ENCODE measurements at places on chromosomes 6 and 20.

GRCh38 chr20:9903048-9903655 lies 64.3 kb upstream of the PAK5 start:
- no peak for DNase-seq

- no peak for DNase-seq
Measured at GRCh38 chr20:51108638-51109363, 85.9 kb upstream of the KCNG1 start.

DNA sequence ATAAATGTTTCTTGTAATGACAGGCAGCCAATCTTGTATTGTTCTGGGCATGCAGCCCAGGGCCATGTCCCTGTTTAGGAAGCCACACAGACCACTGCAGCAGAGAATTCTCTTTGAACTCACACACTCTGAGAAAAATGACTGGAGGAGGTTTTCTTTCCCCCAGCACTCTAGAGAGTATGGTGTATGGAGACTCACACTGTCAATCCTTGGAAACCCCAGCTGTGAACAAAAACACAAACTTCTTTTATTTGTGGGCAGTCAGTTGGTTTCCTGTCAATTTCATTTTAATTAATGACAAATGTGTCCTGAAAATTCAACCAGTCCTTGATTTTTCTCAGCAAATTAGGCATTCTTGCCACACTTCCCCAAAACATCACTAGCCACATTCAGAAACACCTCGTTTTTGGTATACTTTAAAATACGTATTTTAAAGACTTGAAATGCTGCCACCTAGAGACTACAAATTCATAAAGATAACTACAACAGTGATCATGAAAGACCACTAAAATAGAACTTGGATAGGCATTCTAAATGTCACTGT lies 52.9 kb upstream of the UFL1 start:
- DNase-seq, result no peak

- no peak for DNase-seq
Measured at GRCh38 chr6:168032005-168032760, 34.7 kb downstream of the KIF25 start.

- DNase-seq, result no peak
Measured at GRCh38 chr6:38067263-38067980, 247.9 kb downstream of the ZFAND3 start.

GRCh38 chr20:19677336-19677735 lies 80.7 kb upstream of the RIN2 start:
- DNase-seq, result no peak

DNA sequence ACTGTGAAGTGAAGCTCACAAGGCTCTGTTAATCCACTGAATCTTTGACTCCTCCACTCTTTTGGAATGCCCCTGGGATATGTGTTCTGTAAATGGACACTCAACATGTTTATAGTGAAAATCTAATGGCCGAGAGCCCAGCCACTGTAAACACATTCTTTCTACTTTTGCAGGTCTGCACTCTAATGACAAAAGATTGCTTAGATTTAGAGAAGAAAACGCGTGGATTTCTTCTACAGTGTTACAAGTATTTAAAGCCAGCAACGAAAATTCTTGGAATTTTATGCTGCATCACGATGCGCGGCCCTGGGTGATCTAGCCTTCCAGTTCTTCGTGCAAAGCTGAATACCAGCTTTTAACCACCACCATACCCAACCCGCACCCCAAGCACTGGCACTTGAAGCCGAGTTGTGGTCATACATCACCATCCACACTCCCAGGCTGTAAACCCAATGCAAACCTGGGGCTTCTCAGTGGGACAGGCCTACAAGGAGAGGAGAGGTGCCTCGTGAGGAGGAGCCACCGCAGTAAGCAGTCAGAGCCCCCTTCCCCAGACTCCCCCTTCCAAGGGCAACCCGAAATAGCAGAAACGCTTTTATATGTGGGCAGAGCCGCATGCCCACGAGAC lies 3.7 kb upstream of the FOXO3 start:
- no peak for DNase-seq

DNA sequence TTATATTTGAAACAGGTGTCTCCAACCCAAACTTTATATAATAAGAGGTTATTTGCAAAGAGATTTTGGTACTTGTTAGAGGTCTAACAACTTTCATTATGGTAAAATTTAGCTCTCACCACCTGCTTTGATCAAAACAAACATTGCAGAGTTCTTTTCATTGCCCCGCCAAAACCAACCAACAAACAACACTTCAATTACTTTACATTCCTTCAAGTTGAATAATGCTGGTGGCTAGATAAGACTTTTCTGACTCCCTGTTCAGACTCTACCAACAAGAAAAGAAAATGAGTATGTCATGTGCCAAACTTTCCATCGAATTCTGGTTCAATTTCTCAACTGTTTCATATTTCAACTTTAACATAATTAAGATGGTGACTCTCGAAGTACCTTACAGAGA lies 311.1 kb downstream of the ADGRG6 start:
- no peak for DNase-seq

- no peak for DNase-seq
Measured at GRCh38 chr20:45085289-45085688, 15.6 kb downstream of the KCNS1 start.

- DNase-seq, result no peak
Measured at GRCh38 chr20:37390891-37391525, 45.1 kb downstream of the SRC start.

DNA sequence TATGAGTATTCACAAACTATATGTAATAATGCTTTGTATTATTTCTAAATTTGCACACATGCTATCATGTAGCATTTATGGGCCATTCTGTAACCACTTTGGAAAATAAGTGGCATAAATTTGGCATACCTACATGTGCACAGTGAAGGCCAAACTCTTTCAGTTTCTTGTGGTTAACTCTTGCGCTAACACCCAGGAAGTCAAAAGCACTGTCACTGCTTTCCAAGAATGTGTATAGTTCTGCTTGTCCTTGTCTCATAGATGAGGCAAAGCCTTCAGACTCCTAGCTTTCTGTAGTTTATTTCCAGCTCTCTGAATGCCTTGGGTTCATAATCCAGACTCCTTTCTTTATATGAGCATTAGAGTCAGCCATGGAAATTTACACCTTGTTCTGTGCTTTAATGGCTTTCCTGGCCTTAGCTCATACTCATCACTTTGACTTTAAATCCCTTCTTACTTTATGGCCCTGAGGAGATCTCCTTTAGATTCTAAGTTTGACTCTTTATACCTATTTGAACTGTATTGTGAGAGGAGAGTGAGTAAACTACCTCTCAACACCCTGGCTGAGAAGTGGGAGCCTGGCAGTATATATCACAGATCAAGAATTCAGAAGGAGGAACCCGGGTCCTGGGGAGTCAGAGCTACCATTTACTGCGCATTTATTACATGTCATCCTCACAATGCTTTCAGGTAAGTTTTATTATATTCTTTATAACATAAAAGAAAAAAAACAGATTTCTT lies 949 bp upstream of the SLC17A3 start:
- no peak for DNase-seq

DNA sequence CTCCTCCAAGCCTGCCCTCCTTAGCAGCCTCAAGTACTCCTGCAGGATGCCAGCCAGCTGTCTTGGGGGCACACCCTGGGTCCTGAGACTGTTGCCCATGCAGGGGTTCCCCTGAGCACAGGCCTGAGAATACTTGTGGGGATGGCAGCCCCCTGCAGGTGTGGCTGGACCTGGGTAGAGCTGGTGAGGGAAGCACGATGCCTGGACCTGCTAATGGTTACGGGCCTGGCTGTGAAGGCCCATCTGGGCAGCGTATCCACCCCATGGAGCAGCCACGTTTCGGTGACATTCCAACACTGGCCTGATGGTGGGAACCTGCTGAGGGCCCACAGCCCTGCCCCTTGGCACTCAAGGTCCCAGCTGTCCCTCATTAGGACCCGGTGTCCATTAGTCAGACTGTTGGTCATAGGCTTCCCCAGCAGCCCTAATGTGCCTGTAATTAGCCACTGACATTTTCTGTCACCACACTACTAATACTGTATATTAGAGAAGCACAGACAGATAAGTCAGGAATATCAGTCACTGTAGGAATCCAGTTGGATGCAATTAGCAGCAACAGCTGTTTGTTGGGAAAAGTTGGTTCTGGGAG lies 20.3 kb downstream of the CCDC167 start:
- no peak for DNase-seq

DNA sequence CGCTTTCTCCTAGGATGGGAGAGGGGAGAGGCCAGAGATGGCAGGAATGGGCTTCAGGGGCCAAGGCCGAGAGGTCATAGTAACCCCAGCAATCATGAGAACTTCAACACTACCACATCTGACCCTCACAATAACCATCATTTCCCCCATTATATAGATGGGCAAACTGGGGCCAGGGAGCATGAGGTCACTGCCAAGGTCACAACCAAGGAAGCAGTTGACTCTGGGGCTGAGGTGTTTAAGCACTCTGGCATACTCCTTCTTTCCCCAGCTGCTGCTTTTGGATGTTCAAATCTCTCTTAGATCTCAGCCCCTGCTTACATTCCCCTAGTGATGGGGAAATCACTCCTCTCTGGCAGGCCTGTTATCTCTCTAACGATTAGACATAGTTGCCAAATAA lies 39.6 kb downstream of the CDH22 start:
- DNase-seq, result no peak

DNA sequence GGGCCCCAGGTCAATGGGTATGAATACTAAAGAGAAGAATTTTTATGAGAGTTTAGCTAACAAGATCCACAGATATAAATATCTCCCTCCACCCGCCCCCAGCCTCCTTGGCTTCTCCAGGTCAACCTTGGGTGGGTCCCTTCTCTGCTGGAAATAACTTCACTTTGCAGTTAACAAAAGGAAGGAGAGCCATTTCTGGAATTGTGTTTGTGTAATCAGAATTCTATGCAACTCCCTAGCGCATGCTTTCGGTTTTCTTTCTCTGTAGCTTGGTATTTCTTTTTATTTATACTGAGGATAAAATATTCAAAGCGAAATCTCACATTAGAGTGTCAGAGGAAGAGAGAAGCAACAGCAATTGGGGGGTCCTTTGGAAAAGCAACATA lies 27.1 kb downstream of the RIPOR2 start:
- no peak for DNase-seq

GRCh38 chr6:17519120-17519519 lies 81.0 kb upstream of the FAM8A1 start:
- no peak for DNase-seq

- no peak for DNase-seq
Measured at GRCh38 chr6:6931071-6932025, 176.4 kb upstream of the RREB1 start.

GRCh38 chr6:79635232-79635543 lies 4.1 kb downstream of the SH3BGRL2 start:
- no peak for DNase-seq

DNA sequence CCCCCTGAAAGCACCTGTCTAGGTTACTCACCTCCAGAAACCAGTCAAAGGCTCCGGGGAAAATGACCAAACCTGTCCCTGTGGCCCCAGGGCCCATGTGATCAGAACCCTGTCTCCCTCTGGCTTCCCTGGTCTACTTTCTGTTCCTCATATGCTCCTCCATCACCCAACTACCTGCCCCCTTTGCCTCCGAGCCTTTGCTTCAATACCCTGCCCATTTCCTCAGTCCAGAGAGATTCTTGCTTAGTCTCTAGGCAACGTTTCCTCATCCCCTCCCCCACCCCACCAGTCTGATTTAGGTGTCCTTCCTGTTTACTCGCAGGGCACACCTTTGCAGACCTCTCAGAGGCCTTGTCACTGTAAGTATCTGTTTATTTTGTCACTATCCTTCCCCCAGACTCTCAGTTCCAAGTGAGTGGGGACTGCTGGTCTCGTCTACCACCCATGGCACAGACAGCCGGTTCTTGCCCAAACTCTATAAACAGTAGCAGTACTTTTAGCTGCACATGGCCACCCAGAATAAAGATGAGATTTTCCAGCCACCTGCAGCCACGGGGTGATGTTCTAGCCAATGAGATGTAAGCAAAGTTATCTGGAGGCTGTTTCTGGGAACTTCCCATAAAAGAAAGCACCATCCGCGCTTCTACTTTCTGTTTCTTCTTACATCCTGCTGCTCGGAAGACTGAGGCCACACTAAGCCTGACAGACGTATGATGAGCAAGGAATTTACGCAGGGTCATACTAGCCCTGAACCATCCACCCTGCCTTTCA lies 13.3 kb downstream of the ELOVL5 start:
- DNase-seq, result peak; percentile 45

DNA sequence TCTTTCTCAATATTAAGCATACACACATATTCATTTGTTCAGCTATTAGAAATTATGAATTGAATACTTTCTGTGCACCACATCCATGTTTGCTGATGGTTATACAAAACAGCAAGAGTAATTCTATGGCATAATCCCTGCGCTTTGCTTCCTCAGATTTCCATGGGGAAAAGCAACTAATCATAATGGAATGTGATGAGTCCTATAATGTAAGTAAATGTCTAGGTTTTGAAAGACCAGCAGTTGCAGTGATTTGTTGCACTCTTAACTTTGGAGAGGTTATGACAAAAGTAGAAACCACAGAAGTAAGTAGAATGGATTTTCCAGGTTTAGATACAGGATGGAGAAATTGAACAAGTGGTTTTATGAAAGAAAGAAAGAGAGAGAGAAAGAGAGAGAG lies 652.1 kb downstream of the CBLN4 start:
- DNase-seq, result no peak

- DNase-seq, result no peak
Measured at GRCh38 chr20:5203380-5203779, 76.6 kb downstream of the CDS2 start.

DNA sequence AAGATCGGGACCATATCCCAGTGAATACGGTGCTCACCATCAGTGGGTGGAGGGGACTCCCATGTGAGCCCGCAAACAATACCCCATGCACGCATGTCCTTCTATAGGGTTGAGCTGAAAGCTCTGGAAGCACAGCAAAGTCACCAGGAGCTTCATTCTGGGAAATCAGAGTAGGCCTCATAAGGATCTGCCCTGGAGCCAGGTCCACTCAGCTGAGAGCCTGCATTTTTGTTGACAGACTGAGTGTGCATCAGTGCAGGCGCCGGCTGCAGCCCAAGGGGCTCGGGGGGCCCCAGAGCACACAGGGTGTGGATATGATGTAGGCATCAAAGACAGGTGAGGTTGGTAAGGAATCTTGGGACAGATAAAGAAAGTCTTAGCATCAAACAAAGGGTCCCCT lies 79.8 kb upstream of the CD93 start:
- DNase-seq, result no peak

DNA sequence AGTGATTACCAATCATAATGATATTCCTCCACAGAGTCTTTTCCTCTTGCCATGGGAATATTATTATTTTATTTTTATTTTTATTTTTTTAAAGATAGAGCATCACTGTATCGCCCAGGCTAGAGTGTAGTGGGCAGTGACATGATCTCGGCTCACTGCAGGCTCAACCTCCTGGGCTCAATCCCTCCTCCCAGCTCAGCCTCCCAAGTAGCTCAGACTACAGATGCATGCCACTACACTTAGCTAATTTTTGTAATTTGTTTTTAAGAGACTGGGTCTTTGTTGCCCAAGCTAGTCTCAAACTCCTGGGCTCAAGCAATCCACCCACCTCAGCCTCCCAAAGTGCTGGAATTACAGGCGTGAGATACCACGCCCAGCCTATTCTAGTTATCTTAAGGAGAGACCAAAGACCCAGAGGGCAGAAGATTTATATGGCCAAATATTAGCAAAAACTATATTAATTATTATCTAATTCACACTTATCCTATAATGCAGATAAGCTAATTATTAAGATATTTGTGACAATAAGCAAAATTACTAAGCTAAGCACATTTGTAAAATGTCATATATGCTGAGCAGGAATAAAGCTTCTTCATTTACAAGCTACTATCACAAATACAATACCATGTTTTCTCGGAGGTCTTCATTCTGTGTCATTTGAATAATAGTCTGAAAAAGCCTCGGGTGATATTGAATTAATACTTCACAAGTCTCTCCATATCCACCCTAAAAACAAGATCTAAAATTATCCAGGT lies 63.5 kb downstream of the HACE1 start:
- no peak for DNase-seq

GRCh38 chr6:169859978-169860703 lies 108.7 kb downstream of the ERMARD start:
- DNase-seq, result no peak

Data from stimulated activated CD8-positive, alpha-beta memory T cell treated with anti-CD3 and anti-CD28 coated beads, Interleukin-7, amount 100 ng/mL, for 4 hours (primary cell).